Left ventricle myocardium inferior (tissue), 1 donor: ENCODE measurements at places on chromosomes 7 and 10. TPM values are rescaled to one million over a fixed set of nuclear protein-coding genes. Genes with fewer than 3 reads are reported as not detected.

The LAMB4 gene
- total RNA-seq: 0.33 TPM

- no peak for DNase-seq
Measured at GRCh38 chr10:15214237-15214636, 45.7 kb upstream of the NMT2 start.

GRCh38 chr10:119348516-119349240, 141.3 kb downstream of the GRK5 start:
- no peak for DNase-seq

- DNase-seq: no peak
Measured at GRCh38 chr10:105148456-105148855, 507.4 kb downstream of the SORCS3 start.

The HMX2 gene
- not detected for total RNA-seq

- peak; percentile 74 for DNase-seq
Measured at GRCh38 chr7:100483090-100483721, 521 bp upstream of the NYAP1 start.

GRCh38 chr10:119131512-119132240, 27.8 kb downstream of the DENND10 start:
- no peak for DNase-seq

The CYP2C19 gene
- not detected for total RNA-seq

GRCh38 chr7:113402005-113402404, 283.7 kb upstream of the SMIM30 start:
- no peak for DNase-seq
